Naive thymus-derived CD8-positive, alpha-beta T cell (primary cell): ENCODE measurements at places on chromosomes 6 and 20.

GRCh38 chr6:38164131-38164481 is 344.6 kb downstream of the ZFAND3 start:
- DNase-seq = no peak

- DNase-seq = no peak
Measured at GRCh38 chr6:147382945-147383554, 125.4 kb upstream of the SAMD5 start.

DNA sequence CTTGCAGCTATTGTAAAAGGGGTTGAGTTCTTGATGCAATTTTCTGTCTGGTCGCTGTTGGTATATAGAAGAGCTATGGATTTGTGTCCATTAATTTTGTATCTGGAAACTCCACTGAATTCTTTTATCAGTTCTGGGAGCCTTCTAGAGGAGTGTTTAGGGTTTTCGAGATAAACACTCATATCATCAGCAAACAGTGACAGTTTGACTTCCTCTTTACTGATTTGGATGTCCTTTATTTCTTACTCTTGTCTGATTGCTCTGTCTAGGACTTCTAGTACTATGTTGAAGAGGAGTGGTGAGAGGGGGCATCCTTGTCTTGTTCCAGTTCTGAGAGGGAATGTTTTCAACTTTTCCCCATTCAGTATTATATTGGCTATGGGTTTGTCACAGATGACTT is 120.8 kb upstream of the SSTR4 start:
- DNase-seq = no peak

DNA sequence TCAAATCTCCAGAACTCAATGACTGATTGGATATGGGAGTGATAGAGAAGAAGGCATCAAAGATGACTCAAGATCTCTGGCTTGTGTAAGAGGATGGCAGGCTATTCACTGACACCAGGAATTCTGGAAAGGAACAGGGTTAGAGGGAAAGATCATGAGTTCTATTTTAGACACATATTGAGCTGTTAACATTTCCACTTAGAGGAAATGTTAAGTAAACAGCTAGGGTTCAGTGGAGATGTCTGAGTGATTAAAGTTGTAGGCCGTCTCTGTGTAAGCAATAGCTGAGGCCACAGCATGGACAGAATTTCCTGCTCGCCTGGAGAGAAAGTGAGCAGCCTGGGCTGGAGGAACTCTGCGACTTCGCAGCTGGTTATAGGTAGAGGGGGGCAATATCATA is 21.0 kb downstream of the ZC3H12D start:
- DNase-seq = no peak

- no peak for DNase-seq
Measured at GRCh38 chr20:53829255-53829723, 235.7 kb upstream of the ZNF217 start.

DNA sequence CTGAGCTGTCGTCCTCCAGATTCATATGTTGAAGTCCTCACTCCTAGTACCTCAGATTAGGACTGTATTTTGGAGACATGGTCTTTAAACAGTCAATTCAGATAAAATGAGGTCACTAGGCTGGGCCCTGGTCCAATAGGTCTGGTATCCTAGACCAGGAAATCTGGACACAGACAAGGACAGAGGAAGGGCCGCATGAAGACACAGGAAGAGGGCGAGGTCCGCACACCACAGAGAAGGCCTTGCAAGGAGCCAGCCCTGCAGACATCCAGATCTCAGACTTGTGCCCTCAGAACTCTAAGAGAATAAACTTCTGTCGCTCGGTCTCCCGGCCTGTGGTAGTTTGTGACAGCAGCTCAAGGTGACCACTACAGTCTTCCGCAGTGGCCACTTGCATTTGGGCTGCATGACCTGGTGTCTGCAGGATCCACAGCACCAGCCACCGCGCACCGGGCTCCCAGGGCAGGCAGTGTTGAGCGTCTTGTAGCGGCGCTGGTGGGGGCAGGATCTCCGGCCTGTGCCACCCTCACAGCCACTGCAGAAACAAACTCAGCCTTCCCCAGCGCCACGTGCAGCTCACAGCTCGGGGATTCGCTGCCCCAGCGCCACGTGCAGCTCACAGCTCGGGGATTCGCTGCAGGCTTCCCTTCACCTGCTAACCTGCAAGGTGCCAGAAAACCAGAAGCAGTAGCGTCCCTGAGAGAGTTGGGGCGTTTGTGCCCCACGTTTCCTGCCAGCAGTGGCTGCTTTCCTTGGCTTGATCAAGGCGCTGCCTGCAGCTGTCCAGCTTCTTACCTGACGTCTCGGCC is 6.0 kb upstream of the RBM38 start:
- DNase-seq = no peak

DNA sequence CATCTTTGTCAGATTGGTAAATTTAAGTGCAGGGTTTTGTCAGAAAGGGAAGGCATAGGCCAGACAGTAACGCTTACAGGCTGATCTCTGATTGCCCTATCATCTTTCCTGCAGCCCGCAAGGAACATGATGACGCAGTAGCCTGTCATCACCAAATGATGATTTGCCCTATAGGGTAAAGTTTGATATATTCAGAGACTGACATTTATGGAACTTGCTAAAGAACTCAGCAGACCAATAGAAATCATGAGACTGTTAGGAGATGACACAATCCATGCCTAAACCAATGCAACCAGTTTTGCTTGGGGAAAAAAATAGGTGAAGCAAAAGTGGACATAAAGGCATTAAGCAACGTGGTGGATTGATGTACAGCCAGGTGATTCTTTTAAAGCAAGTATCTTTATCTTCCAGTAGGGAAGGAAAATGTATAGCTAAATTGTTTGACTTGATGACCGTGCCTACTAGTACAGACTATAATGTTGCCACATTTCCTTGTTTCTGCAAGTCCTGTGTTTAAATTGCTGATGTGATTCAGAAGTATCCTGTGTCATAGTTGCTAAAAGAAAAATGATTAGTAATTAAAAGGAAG is 2.4 kb downstream of the NUS1 start:
- DNase-seq = no peak

DNA sequence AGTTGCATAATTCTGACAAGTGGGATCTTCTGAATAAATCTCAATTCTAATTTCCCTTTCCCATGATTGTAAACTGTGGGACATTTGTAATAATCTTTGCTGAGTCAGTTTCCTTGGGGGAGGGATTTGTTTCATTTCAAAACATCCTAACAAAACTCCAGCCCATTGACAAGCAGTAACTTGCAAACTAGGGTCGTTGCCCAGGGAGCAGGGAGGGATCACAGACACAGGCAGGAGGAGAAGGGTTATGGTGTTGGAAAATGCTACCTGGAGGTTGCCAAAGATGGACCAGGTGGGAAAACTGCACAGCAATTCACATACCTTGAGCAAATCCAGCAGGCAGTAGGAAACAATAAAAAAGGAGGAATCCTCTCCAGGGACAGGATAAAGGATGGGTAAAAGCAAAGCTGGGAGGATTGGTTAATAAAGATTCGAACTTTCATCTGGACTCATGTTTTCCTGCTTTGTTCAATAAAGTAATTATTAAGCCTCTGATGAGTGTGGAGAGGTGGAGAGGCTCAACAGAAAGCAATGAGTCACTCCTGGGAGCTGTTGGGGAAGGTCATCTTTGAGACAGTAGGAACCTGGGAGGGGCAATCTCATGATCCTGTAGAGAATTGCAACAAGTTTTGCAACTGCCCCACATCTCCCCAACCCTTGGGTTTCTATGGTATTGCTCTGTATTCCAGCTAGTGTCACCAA is 87.3 kb upstream of the AKIRIN2 start:
- no peak for DNase-seq

DNA sequence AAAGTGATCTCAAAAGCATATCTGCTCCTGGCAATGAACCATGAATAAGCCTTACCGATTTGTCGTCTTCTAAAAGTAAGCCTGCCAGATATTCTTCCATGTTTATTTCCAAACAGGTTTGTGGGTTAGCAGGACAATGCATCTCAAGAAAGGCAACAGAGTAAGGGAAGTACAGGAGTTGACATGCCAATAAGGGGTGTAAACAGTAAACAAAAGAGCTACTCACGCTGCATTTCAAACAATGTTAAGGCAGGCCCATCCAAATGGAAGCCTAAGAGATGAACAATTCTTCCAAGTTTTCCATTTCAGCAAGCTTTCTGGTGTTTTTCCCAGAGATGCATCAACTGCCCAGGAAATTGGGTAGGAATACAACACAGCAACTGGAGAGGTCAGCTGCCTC is 27.8 kb upstream of the CRIP3 start:
- DNase-seq = no peak

DNA sequence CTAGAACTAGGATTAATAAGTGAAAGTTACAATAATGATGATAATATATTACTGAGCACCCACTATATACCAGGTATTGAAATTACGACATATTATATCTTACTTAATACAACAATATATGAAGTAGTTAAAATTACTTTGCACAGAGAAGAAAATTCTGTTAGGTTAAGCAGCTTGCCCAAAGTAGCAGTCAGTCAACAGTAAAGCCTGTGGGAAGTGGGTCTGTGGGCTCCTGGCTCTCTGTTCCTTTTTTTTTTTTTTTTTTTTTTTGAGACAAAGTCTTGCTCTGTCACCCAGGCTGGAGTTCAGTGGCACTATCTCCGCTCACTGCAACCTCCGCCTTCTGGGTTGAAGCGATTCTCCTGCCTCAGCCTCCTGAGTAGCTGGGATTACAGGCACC is 4.8 kb upstream of the GTF2H4 start:
- DNase-seq = no peak

- DNase-seq = no peak
Measured at GRCh38 chr6:166168616-166169548, 1.2 kb upstream of the TBXT start.

DNA sequence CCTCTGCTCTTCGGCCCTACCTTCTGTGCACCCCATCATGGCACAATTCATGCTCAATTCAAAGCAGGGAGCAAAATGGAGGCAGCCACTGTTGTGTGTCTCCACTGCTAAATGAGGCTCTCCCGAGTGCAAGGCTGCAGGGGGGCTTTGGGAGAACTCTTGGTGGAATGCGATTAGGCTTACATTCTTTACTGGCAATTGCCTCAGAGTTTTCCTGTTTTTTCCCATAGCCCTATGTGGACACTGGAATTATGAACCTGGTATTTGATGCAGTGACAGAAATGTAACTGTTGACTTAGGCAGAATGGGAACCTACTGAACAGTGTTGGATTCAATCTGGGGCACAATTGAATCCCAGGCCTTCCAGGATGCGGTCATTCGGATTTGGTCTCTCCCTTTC is 187.9 kb upstream of the GMDS start:
- DNase-seq = no peak

- peak; percentile 91 for DNase-seq
Measured at GRCh38 chr6:158653577-158654354, 3.9 kb downstream of the SYTL3 start.

DNA sequence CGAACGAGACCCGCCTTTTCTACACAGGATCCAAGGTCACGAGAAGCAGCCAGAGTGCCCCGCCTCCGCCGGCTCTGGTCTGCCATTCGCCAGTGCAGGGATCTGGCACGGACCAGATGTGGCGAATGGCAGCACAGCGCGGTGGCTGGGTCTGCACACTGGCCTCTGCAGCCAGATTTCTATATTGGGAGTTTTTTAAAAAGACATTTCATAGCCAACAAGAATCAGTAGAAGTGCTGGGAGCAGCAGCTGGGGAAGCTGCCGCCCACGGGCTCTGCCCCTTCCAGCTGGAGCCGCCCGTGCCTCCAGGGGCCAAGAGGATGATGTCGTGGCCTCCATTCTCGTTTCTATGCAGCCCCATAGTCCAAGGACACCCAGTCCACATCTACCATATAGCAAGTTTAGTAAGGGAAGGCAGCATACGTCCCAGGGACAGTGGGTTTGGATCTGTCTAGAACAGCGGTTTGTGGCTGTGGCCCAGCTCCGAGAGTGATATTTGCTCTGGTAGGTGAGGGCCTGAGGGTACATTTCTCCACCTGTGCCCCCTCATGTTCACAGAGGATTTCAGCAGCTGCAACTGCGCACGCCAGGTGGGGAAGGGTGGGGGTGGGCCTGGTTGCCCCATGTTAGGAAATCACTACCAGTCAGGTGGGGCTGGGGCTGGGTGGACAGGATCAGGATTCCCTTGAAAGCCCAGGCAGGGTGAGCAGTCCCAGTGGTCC is 333.7 kb downstream of the ZFAND3 start:
- DNase-seq = no peak

- no peak for DNase-seq
Measured at GRCh38 chr6:36692861-36693702, 4.5 kb upstream of the RAB44 start.

DNA sequence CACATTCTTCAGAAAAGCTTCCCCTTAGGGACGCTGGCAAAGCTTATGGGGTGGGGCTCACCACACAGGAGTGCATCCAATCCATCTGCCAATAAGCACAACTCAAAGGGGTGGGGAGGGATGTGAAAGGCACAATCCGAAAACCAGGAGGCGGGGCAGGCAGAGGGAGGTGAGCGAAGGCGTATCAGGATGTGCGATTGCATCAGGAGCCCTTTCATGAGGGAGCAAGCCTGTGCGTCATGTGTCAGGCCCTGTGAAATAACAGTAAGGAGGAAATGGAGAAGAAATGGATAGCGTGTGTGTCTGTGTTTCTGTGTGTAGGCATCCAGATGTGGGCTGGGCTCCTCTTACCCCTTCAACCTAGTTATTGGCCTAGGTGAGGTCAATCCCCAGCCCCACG is 382.4 kb upstream of the CDH4 start:
- DNase-seq = no peak

- DNase-seq = no peak
Measured at GRCh38 chr20:17611290-17611539, 41.3 kb downstream of the DSTN start.

- peak; percentile 20 for DNase-seq
Measured at GRCh38 chr20:49318430-49319207, 40.8 kb upstream of the ZNFX1 start.

DNA sequence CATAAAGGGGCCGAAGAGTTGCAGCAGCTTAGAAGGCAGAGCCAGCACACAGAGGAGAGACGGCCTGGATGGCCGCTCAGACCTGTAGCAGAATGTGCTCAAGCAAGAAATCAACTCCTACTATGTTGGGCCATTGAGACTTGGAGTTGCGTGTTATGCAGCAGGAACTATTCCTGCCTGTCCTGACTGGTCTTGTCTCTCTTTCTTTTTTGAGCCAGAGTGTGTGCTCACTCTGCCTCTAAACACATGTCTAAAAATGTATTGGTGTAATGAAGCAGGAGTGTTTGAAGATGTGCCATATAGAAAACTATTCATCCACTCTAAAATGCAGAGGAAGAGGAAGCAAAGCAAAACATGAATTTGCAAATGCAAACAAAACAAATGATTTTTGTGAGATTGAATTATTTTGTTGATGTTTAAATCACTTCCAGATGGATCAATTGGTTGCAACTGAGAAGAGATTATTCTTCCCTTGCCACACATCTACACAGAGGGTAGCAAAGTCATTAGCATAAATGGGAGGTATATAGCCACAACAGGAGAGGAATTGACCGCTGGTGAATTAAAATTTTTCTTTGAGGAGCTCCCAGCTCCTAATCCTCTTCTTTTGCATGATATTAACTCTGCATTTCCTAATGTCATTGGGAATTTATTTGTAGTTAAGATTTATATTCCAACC is 20.4 kb upstream of the SYNJ2 start:
- no peak for DNase-seq
